ENCODE measurements at places on chromosomes 7 and 10. TPM values are rescaled to one million over a fixed set of nuclear protein-coding genes. Genes with fewer than 3 reads are reported as not detected.
A peak's percentile ranks its signal among the peaks of the same experiment; 100 is the strongest.

GRCh38 chr7:40882071-40882658 lies 747.4 kb downstream of the SUGCT start:
- DNase-seq = no peak
- no peaks in the 10 kb centered on the region for H3K27me3 ChIP-seq
- no peak overlapping the region for H3K4me3 ChIP-seq

GRCh38 chr7:137940656-137941518 lies 61.0 kb downstream of the CREB3L2 start:
- H3K36me3 ChIP-seq = peaks cover 7% of the 10 kb centered on the region
- no peak overlapping the region for H3K27ac ChIP-seq

DNA sequence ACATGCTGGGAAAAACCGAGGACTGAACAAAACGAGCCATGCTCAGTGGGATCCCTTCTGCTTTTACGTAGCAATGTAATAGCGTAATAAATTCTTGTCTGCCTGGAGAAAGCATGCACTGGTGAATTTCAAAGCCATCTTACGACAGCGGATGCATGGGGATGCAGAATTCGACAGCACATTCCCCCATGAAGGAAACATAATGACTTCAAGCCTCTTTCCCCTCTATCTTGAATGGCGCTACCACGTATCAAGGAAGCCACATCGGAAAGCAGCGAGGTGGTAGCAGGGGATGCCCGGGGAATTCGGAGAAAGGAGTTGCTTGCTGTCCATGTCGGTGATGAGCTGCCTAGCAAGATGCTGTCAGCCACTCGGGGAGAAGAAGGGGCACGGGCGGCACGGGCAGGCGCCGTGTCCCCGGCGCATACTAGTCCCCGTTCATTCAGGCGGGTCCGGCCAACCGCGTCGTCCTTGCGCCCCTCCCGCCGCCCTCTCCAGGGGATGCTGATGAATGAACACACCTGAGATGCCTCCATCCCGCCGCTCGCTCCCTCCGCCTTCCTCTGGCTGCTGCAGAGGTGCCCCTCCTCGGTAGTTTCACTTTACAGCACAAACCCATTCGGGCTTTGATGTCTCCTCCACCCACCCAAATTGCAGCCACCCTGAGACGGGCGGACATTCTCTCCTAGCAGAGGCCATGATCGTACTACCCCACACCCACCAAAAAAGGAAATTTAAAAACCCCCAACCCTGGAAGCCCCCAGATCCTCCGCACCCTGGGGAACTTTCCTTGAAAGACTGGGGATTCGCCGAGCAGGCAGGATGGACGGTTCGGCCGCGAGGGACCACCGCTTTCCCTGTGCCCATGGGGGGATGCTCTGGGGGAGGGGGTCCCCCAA lies 644 bp downstream of the SORBS1 start:
- H3K27ac ChIP-seq = no peak overlapping the region
- H3K4me1 ChIP-seq = peaks cover 10% of the 10 kb centered on the region
- peak overlapping the region; percentile 50 for H3K4me3 ChIP-seq
- H3K36me3 ChIP-seq = no peaks in the 10 kb centered on the region
- no peaks in the 10 kb centered on the region for H3K27me3 ChIP-seq

- H3K4me3 ChIP-seq = no peak overlapping the region
- H3K4me1 ChIP-seq = peaks cover 29% of the 10 kb centered on the region
- H3K27me3 ChIP-seq = no peaks in the 10 kb centered on the region
- no peaks in the 10 kb centered on the region for H3K36me3 ChIP-seq
These were observed 42.0 kb downstream of the ZC3HC1 start for GRCh38 chr7:130008941-130009847.

- DNase-seq = no peak
- peaks cover 20% of the 10 kb centered on the region for H3K4me1 ChIP-seq
- no peak overlapping the region for H3K4me3 ChIP-seq
- no peak overlapping the region for H3K27ac ChIP-seq
- H3K36me3 ChIP-seq = no peaks in the 10 kb centered on the region
These were observed 15.1 kb upstream of the TTYH3 start for GRCh38 chr7:2616387-2617324.

DNA sequence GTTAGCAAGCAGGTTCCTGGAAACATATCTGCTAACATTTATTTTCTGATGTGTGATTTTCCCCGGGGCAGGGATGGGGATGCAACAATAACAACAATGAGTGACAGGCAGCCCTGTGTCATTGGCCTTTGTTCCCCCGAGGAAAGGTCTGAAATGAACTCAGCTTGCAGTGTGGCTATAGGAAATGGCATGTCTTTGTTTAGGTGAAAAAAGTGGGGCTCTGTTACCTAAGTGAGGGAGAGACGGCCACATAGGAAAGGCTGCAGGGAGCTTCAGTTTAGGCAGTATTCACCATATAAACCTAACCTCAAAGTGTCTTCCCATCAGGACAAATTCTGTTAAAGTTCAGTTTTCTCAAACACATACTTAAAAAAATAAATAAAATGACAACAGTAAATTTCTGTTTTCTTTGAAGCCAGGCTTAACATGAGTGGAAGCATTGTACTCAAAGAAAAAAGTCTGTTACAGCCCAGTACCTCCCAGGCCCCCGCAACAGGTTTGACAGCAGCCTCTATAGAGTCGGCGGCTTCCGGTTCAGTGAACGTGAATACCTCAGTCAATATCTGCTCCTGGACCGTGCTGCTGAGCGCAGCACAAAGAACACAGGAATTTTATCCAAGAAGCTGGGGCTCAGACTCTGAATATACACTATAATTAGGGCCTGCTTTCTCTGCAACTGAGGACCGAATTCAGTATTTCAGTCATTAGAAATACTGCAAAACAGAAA lies 168.3 kb downstream of the GLI3 start:
- H3K27me3 ChIP-seq = no peaks in the 10 kb centered on the region
- no peak overlapping the region for H3K27ac ChIP-seq
- DNase-seq = no peak
- peaks cover 29% of the 10 kb centered on the region for H3K4me1 ChIP-seq
- no peak overlapping the region for H3K4me3 ChIP-seq
- H3K36me3 ChIP-seq = no peaks in the 10 kb centered on the region

DNA sequence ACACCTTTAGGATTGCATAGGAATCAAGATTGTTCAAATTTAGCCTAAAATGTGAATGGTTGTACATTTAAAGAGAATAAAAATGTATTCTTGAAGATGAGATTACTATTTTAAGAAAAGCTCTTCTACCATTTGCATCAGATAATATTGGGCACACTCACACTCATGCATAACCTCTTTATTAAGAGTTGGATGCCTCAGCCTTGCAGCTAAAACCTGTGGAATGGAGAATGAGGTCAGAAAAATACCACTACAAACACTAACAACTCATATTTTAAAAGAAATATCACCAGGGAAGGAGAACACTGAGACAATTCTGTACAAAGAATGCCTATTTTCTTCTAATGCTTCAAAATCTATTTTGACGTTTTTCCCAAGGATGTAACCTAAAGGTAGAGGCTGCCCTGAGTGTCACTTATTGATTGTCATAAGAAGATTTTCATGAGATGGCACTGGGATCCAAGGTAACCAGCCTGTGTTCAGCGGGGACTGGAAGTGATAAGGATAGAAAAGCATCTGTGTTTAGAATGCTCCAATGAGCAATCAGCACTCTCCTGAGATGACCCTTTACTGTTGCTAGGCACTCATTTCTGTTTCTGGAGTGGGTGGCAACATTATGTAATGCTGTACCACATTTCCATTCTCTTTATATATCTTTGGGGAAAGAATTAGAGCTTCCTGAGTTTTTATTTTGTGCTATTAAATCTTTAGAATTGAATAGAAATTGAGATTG lies 26.6 kb downstream of the REEP3 start:
- H3K27ac ChIP-seq = no peak overlapping the region
- H3K4me1 ChIP-seq = peaks cover 13% of the 10 kb centered on the region
- no peak for DNase-seq
- H3K36me3 ChIP-seq = peaks cover 5% of the 10 kb centered on the region
- no peak overlapping the region for H3K4me3 ChIP-seq
- no peaks in the 10 kb centered on the region for H3K27me3 ChIP-seq

DNA sequence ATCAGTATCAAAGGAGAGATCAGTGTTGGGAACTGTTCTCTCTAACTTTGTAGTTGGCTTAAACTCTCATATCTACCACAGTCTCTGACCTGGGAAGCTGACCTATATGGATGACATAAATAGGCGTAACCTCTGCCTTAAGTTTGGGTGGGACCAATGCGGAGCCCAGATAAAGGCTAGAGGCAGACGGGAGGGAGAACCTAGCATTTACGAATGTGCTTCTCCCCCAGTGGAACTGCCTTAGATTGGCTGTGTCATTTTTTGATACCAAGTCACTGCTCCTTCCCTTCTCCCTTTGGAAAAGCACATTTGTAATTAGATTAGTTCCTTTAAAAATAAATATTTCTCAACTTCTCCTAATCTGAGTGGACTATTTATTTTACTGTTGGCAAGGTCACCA lies 23.7 kb upstream of the LRRN3 start:
- H3K27ac ChIP-seq = no peak overlapping the region
- H3K27me3 ChIP-seq = no peaks in the 10 kb centered on the region
- no peaks in the 10 kb centered on the region for H3K36me3 ChIP-seq
- H3K4me3 ChIP-seq = no peak overlapping the region

- no peak overlapping the region for H3K27ac ChIP-seq
- H3K4me1 ChIP-seq = peaks cover 14% of the 10 kb centered on the region
- H3K36me3 ChIP-seq = no peaks in the 10 kb centered on the region
- H3K27me3 ChIP-seq = no peaks in the 10 kb centered on the region
These were observed 57.9 kb downstream of the MTPN start for GRCh38 chr7:135919071-135919841.

GRCh38 chr10:33937036-33937730 lies 602.7 kb upstream of the NRP1 start:
- no peak overlapping the region for H3K27ac ChIP-seq
- no peaks in the 10 kb centered on the region for H3K36me3 ChIP-seq
- no peaks in the 10 kb centered on the region for H3K4me1 ChIP-seq
- H3K27me3 ChIP-seq = no peaks in the 10 kb centered on the region

GRCh38 chr10:126110489-126111180 lies 214.3 kb downstream of the FANK1 start:
- H3K27me3 ChIP-seq = no peaks in the 10 kb centered on the region
- peaks cover 22% of the 10 kb centered on the region for H3K4me1 ChIP-seq
- DNase-seq = peak; percentile 88
- H3K27ac ChIP-seq = peak overlapping the region; percentile 41
- H3K36me3 ChIP-seq = no peaks in the 10 kb centered on the region

GRCh38 chr7:129948877-129949291 lies 3.9 kb downstream of the UBE2H start:
- no peaks in the 10 kb centered on the region for H3K27me3 ChIP-seq
- peaks cover 50% of the 10 kb centered on the region for H3K4me1 ChIP-seq
- H3K36me3 ChIP-seq = peaks cover 7% of the 10 kb centered on the region
- peak; percentile 90 for DNase-seq

DNA sequence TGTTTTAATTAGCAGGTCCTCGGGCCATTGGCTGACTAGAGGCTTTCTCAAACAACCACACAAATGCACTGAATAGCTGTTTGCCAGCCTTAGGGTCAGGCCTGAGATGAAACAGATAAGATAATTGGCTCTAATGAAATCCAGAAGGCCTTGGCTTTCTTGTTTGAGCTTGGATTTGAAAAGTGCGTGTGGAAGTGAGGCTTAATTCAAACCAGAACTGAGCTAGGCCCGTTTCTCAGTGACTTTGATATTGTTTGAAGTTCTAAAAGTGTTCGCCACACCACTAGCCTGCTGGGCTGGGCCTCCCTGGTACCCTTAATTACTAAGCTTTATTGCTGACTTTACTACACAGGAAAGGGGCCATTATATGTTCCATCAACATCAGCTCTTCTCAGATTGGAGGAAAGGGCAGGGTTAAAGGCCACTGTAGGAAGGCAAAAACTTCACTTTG lies 270.6 kb downstream of the TWIST1 start:
- no peak for DNase-seq
- no peak overlapping the region for H3K27ac ChIP-seq
- no peak overlapping the region for H3K4me3 ChIP-seq
- no peaks in the 10 kb centered on the region for H3K27me3 ChIP-seq

DNA sequence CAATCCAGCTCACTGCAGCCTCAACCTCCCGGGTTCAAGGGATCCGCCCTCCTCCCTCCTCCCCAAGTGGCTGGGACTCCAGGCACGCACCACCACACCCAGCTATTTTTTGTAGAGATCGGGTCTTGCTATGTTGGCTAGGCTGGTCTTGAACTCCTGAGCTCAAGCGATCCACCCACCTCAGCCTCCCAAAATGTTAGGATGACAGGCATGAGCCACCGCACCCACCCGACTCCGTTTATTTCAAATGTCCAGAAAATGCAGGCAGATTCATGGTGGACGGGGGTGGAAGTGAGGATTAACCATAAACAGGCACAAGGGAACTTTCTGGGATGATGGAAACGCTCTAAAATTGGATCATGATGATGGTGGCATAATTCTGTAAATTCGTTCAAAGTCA lies 84.5 kb upstream of the DNAAF5 start:
- H3K27ac ChIP-seq = no peak overlapping the region
- no peak overlapping the region for H3K4me3 ChIP-seq
- DNase-seq = no peak
- H3K27me3 ChIP-seq = no peaks in the 10 kb centered on the region

GRCh38 chr7:75776295-75776971 lies 4.4 kb upstream of the CCL26 start:
- no peak overlapping the region for H3K4me3 ChIP-seq
- peaks cover 64% of the 10 kb centered on the region for H3K4me1 ChIP-seq
- DNase-seq = peak; percentile 85
- no peaks in the 10 kb centered on the region for H3K27me3 ChIP-seq
- no peaks in the 10 kb centered on the region for H3K36me3 ChIP-seq
- 0 out of 2 replicates have a peak overlapping the region, but pooled peaks have one; percentile 5 for H3K27ac ChIP-seq

DNA sequence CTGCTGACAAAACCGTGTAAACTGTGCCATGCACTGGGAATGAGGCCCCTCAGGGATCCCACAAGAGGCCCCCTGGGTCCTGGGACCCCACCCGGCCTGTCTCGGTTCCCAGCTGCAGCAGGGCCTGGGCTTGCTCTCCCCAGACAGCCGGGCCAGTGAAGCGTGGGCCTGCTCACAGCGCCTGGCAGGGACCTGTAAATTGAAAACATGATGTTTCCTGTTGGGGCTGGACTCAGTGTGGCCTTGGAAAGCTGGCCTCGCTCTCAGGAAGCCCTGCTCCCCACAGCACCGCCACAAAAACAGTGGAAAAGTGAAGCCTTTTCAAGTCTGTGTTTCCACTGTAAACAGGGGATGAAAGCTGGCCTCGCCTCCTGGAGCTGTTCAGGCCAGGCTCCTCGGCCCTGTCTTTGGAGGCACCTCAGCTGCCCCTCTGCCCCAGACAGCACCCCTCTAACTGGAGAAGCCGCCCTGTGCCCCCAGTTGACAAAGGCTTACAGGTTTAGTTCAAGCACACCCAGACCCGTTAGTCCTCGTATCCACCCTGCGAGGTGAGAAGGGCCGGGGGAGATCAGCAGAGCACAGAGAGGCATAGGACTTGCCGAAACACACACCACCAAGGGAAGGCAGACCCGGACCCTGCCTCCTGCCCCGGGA lies 108.3 kb downstream of the ZMIZ1 start:
- H3K27me3 ChIP-seq = no peaks in the 10 kb centered on the region
- DNase-seq = no peak
- H3K27ac ChIP-seq = peak overlapping the region; percentile 47
- H3K4me1 ChIP-seq = peaks cover 97% of the 10 kb centered on the region

- H3K4me1 ChIP-seq = peaks cover 19% of the 10 kb centered on the region
- DNase-seq = no peak
- no peak overlapping the region for H3K4me3 ChIP-seq
- H3K27ac ChIP-seq = no peak overlapping the region
- H3K36me3 ChIP-seq = no peaks in the 10 kb centered on the region
- no peaks in the 10 kb centered on the region for H3K27me3 ChIP-seq
These were observed 203.1 kb upstream of the NEBL start for GRCh38 chr10:21100190-21100589.

Gene TSPAN33
- 0.82 TPM for total RNA-seq

Gene SHOC2
- total RNA-seq = 51.5 TPM

Gene ZNF212
- total RNA-seq = 3.7 TPM

Gene LDB1
- total RNA-seq = 22.5 TPM
